ENCODE measurements at places on chromosomes 12 and 14. TPM values are rescaled to one million over a fixed set of nuclear protein-coding genes. Genes with fewer than 3 reads are reported as not detected.

The SYT1 gene
- 2.0 TPM for total RNA-seq

The LRCOL1 gene
- total RNA-seq = not detected

The ITGA5 gene
- 183 TPM for total RNA-seq

The AJUBA gene
- total RNA-seq = 47.3 TPM

The C1QL4 gene
- total RNA-seq = not detected

The COL2A1 gene
- total RNA-seq = not detected

The DENND5B gene
- 6.7 TPM for total RNA-seq

The PTPRR gene
- 0.09 TPM for total RNA-seq

The GDF11 gene
- total RNA-seq = 2.8 TPM

The SYCP3 gene
- total RNA-seq = 0.14 TPM

The CDH24 gene
- total RNA-seq = 6.2 TPM

The GLT1D1 gene
- not detected for total RNA-seq

The C14orf93 gene
- 11.7 TPM for total RNA-seq

The ARHGAP9 gene
- total RNA-seq = 0.28 TPM

The IL22 gene
- not detected for total RNA-seq

The GPR84 gene
- not detected for total RNA-seq

The PMEL gene
- 0.28 TPM for total RNA-seq

The PAPLN gene
- total RNA-seq = 1.8 TPM

The USP44 gene
- 13.8 TPM for total RNA-seq

The DPY19L2 gene
- total RNA-seq = 1.8 TPM

The DTX1 gene
- total RNA-seq = not detected

The PRIMA1 gene
- not detected for total RNA-seq

The IL26 gene
- total RNA-seq = not detected

The GYS2 gene
- total RNA-seq = not detected

The RNASE7 gene
- total RNA-seq = not detected

The PIK3C2G gene
- total RNA-seq = not detected

The GSKIP gene
- total RNA-seq = 25.6 TPM

The EXOC3L4 gene
- 1.6 TPM for total RNA-seq

The CHGA gene
- not detected for total RNA-seq

The CCDC177 gene
- total RNA-seq = under 0.01 TPM

The KLRG1 gene
- total RNA-seq = 0.65 TPM

The TAS2R19 gene
- total RNA-seq = 4.0 TPM

The DDX11 gene
- 5.5 TPM for total RNA-seq

The FOS gene
- total RNA-seq = 13.8 TPM

The SPIC gene
- total RNA-seq = not detected

The RAD9B gene
- total RNA-seq = 0.46 TPM

The LIN7A gene
- total RNA-seq = 12.7 TPM

The KLRK1 gene
- total RNA-seq = not detected

The RAB15 gene
- 2.1 TPM for total RNA-seq

The PUS7L gene
- total RNA-seq = 16.8 TPM

The C12orf54 gene
- total RNA-seq = not detected

The IFNG gene
- total RNA-seq = not detected

The PPFIA2 gene
- total RNA-seq = 2.2 TPM

The COX6A1 gene
- 623 TPM for total RNA-seq

The MDM2 gene
- total RNA-seq = 228 TPM
